NCI-H187 (cell line): ENCODE measurements at places on chromosomes 11 and 22.

- no peak for DNase-seq
These were observed 10.6 kb downstream of the TENM4 start for GRCh38 chr11:79430280-79430679.

GRCh38 chr22:28442711-28443525 is 236.7 kb downstream of the TTC28 start:
- no peak for DNase-seq

DNA sequence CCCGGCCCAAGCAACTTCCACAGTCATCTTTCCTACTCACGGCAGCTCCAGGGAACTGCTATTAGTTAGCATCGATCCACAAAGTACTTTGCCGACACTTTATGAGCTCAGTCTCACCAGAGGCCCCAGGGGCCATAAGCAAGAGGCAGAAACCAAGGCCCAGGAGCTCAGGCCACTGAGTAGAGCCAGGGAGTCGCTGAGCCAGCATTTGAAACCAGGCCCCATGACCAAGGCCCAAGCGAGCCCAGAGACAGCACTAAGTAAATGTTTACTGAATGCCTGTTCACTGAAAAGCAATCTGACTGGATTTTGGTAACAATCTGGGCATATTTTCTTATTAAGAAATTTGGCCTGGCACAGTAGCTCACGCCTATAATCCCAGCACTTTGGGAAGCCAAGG is 43.3 kb downstream of the ARRB1 start:
- no peak for DNase-seq

- DNase-seq: no peak
These were observed 1.2 kb downstream of the YDJC start for GRCh38 chr22:21628386-21629254.

- DNase-seq: no peak
These were observed 249.1 kb downstream of the FAT3 start for GRCh38 chr11:92473736-92474135.

DNA sequence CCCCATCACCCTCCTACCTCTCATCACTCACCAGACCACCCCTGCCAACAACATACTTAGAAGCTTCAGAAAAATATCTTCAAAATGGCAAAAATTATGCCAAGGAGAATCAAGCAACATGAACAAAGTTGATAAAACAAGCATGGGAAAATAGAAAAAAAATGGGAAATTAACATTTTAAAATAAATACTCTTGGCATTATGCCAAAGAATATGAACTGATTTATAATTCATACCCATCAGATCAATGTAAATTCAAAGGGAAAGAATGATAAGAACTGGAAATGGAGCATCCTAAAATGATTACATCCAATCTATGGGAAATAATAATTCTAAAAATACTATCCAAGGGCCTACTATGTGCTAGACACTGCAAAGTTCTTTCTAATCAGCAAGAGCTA is 12.0 kb downstream of the SIAE start:
- DNase-seq: no peak

DNA sequence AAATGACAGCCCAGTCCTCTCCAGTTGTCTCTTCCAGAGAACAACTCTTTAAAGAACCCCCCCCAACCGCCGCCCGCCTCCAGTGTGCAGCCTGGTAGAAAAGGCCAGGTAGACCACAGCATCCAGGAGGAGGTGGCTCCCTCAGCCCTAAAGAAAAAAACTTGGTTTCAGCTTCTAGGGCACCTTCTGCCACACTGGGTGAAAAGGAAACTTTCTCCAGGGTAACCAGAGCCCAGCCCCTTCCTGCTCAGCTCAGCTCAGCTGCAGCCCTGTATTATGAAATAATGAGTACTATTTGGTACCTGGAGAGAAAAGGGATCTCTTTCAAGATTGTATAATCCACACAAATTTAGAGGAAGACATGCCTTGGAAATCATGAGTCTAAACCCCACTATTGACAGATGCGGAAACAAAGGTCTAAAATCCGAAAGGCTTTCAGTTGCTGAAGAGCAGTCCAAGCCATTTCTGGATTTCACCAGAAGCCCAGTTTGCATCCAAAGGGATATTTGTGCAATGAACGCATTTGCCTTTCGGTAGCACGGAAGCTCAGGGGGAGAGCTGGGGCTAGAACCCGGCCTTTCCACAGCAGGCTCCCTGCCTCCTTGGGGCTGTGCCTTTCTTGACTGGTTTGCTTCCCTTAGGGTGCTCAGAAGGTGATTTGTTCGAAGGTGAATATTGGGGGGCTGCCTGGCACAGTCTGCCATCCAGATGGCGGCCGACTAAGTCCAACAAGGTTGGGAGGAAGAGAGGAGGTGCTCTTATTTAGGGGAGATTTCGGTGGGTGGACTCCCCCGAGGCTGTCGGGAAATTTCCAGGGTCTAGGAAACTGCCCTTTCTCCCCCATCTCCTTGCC is 3.3 kb downstream of the FXYD6 start:
- no peak for DNase-seq

DNA sequence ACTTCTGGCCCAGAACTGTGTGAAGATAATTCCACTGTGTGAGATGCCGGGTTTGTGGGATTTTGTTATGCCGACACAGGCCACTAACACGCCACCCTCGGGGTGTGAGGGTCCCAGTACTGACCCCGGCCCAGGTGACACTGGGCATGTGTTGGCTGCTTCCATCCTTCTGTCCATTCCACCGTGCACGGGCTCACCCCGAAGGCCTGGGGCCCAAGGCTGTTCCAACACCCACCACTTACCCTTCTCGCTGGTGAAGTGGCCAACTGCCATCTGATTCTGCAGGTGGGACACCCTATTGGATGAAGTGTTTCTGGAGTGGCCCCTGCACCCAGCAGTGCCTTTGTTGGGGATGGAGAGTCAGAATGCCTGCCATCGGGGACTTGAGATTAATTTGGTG is 1307.5 kb downstream of the BRD1 start:
- DNase-seq: no peak

- DNase-seq: no peak
These were observed 20.5 kb downstream of the TST start for GRCh38 chr22:36998620-36999351.

DNA sequence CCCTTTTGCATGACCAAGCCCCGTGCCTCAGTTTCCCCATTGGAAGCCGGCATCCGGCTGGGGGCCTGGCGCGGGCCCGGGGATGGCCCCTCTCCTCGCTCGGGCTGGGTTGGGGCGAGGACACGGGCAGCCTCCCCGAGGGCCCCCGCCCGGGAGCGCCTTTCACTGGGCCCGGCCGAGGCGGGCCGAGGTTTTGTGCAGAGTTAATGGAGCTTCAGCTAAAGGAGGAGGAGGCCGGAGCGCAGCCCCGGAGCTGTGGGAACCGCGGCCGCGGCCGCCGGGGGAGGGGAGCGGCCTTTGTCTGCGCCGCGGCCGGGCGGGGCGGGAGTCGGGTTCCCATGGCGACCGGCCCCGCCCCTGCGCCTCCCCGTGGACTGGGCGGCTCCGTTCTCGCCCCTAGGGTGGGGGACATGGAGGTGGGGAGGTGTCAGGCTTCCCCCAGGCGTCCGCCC is 1.4 kb upstream of the MAPK11 start:
- DNase-seq: no peak

DNA sequence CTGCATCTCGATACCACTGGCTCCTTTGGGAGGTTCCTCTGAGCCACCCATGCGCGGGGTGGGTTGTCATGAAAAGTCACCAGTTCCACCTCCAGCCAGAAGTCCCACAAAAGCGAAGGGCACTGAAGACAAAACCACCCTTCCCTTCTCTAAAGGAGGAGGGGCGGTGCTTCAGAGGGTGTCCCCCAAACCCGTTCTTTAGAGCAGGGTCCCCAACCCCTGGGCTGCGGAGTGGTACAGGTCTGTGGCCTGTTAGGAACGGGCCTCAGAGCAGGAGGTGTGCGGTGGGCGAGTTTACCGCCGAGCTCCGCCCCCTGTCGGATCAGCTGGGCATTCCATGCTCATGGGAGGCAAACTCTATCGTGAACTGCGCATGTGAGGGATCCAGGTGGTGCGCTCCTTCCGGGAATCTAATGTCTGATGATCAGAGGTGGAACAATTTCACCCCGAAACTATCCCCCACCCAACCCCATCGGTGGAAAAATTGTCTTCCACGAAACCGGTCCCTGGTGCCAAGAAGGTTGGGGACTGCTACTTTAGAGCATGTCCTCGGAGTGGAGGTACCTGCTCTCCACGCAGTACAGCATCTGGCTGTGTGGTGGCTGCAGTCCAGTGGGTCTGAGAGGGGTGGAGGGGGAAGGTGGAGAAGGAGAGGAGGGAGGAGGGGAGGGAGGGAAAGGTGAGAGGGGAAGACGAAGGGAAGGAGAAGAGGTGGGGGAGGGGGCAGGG is 72.9 kb upstream of the SEPTIN5 start:
- no peak for DNase-seq

- no peak for DNase-seq
These were observed 239.7 kb downstream of the BRD1 start for GRCh38 chr22:49587987-49588386.

GRCh38 chr11:119626197-119626841 is 102.7 kb downstream of the NECTIN1 start:
- DNase-seq: no peak

GRCh38 chr22:41038732-41039131 is 53.7 kb upstream of the EP300 start:
- DNase-seq: no peak

DNA sequence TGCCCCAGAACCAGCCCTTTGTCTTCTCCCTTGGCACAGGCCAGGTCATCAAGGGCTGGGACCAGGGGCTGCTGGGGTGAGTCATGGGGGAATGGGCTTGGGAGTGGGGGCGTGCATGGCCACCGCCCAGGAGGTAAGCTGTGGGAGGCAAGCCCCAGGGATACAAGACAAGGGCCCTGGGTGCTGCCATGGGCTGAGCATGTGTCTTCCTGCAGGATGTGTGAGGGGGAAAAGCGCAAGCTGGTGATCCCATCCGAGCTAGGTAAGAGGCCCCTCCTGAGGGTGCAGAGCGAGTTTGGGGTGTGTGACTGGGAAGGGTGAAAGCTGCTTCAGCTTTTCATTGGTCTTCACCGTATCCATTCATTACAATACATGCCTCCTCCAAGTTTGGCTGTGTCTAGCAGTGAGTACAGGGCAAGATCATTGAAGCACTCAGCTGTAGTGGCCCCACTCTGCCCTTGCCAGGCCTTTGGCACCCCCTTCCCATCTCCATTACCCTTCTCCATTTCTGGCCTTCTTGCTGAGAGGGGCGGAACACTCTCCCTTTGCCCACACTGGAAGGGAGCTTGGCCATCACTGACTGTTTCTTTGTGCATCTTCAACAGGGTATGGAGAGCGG is 2.5 kb downstream of the FKBP2 start:
- DNase-seq: no peak

- DNase-seq: no peak
These were observed 511 bp upstream of the CLCF1 start for GRCh38 chr11:67373648-67374570.

DNA sequence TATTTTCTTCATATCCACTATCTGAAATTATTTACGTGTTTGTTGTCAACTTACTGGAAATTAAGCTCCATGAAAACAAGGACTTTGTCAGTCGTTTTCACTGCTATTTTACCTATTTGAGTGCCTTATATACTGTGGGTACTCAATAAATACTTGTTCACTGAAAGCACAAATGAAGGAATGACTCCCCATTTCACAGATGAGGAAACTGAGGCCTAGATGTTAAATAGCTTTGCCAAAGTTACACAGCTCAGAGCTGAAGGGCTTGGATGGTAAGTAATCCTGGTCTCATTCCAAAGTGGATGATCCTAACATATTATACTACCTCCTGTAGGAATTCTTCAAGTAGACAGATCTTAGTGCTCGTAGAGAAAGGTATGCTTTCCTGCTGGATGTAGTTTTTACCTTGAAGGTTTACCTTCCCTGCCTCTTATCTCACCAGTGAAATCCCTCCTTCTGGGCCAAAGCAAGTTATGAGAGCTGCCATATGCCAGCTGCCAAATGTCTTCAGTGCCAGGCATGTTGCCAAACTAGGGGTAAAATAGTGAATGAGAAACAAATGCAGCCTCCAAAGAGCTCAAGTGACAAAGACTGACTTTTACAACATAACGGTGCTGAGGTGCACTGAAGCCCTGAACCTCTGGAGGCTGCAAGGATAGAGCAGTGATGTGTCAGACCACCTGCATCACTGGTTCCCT is 129.7 kb downstream of the TRIM44 start:
- DNase-seq: no peak

GRCh38 chr11:8060801-8061554 is 20.0 kb upstream of the TUB start:
- no peak for DNase-seq

DNA sequence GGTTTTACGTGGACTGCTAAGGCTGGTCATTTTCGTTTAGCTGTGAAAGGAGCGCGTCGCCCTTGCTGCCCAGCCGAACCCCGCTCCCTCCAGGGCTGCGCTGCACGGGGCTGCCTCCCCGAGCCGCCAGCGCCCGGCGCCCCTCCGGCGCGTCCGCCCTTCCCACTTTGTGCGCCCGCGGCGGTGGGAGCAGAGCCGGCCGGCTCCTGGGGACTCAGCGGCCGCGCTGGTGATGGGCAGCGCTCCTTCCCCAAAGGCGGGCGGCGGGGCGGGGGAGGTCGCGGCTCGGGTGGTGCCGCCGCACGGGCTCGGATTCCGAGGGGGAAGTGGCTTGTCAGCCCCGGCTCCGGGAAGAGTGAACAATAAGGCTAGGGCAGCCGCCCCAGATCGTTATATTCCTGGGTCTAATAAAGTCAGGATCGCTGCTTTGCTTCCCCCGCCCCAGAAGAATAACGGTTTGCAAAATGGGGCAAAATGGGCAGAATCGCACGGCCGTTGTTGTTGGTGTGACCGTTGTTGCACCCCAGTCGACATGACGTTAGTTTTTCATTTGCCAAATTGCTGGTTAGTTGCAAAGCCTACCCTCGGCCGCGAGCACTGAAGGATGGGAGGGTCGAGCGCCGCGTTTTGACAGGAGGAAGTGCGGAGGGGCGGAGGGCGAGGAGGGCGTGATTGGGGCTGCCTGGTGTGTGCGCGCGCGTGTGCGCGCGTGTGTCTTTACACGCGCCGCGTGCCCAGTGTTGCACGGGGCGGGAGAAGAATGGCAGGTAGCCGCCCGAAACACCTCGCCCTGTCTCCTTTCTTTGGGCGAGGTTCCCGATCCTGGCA is 745 bp downstream of the NCAM1 start:
- DNase-seq: peak; percentile 36

- DNase-seq: no peak
These were observed 533.6 kb upstream of the CADM1 start for GRCh38 chr11:116037861-116038260.

GRCh38 chr11:33919645-33920044 is 27.8 kb upstream of the LMO2 start:
- DNase-seq: no peak

DNA sequence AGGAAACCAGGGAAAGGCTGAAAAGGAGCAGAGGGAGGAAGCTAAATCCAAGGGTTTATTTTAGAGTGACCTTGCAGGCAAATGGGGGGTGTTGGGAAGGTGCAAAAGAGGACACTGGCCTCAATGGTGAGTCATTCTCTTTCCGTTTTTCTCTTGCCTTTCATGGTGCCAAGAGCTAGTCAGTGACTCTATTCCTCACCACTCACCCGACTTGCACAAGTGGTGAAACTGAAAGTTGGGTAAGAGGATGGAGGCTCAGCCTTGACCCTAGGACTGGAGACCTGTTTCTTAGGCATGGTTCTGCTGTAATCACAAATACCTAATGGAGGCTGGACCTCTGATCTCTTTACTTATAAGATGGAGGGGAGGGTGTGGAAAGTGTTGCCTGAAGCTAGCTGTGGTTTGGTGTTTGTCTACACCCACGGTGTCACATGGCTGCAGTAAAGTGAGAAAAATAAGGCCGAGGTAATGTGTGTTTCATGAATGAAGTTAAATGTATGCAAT is 67.3 kb upstream of the CREB3L1 start:
- DNase-seq: no peak
